ENCODE measurements at places on chromosomes 5 and 9.
A peak's percentile ranks its signal among the peaks of the same experiment; 100 is the strongest.

DNA sequence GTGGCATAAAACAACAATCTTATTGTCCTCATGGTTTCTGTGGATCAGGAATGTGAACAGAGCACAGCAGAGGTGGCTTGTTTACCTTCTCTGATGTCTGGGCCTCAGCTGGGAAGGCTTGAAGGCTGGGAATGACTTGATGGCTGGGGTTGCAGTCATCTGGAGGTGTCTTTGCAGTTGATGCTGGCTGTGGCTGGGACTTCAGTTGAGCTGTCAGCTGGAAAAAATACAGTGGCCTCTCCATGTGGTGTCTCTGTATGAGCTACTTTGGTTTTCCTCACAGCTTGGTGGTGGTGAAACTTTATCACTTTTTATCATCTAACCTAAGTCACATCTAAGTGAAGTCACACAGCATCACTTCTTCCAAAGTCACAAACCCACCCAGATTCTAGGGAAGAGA is 24.7 kb upstream of the STX17 start:
- DNase-seq, result no peak

- no peak for DNase-seq
Measured at GRCh38 chr5:68405026-68405684, 189.6 kb downstream of the PIK3R1 start.

DNA sequence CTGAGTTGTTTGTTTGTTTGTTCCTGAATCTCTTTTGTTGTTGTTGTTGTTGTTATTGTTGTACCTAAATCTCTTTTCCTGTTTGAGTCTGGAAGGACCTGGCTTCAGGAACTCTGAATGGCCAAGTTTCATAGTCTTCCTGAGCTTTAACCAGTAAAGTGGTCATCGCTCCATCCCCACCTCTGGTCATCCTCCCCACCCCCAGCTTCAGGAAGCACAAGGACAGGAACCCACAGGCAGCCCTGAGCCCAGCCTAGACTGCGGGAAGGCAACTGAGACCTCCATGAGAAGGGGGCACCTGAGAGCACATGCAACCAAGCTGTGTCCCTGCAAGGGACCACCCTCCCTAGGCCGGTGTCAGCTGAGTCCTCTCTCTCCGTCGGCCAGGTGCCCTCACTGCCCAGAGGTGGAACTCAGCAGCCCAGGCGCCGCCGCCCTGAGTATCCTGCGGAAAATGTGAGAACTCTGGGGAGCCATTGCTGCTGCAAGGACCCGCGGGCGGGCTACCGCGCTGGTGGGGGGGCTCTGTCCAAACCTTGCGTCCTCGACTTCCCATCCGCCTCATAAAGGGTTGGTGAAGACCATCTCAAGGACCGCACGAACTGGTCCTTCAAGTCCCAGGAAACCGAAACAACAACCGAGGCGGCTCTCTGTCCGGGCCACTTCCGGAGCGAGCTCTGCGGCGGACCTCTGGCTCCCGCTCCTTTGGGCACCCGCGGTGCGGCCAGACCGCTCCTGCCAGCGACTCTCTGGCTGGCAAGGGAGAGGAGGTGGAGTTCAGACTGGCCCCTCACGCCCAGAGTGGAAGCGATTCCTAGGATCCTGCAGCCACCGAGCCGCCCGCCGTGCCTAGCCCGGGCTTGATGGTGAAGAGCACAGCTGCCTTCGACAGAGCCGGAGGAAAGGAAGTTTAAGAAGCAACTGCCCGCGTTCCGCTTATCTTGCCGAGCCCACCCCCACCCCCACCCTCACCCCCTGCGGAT is 4.2 kb downstream of the BARX1 start:
- no peak for DNase-seq

- no peak for DNase-seq
Measured at GRCh38 chr9:72979405-72980100, 26.7 kb upstream of the ALDH1A1 start.

GRCh38 chr5:14110680-14111079 is 32.5 kb upstream of the TRIO start:
- no peak for DNase-seq

DNA sequence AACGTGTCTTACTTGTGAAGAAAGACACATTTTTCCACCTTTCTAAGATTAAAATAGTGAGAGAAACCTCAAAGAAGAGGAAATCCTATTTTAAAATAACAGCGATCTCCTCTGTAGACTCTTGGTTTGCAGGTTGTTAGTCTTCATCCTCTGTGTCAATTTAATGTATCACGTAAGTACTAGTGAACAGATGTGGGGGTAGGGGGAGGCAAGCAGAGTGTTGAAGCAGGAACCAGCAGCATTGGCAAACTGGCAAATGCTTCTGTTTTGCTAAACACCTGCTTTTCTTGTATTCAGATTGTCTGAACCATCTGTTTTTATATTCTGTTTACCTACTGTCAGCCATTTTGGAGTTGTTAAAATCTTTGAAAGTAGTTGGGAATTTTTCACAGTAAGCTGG is 159.3 kb upstream of the TLX3 start:
- DNase-seq, result no peak

- no peak for DNase-seq
Measured at GRCh38 chr5:107253246-107253645, 417.5 kb downstream of the EFNA5 start.

DNA sequence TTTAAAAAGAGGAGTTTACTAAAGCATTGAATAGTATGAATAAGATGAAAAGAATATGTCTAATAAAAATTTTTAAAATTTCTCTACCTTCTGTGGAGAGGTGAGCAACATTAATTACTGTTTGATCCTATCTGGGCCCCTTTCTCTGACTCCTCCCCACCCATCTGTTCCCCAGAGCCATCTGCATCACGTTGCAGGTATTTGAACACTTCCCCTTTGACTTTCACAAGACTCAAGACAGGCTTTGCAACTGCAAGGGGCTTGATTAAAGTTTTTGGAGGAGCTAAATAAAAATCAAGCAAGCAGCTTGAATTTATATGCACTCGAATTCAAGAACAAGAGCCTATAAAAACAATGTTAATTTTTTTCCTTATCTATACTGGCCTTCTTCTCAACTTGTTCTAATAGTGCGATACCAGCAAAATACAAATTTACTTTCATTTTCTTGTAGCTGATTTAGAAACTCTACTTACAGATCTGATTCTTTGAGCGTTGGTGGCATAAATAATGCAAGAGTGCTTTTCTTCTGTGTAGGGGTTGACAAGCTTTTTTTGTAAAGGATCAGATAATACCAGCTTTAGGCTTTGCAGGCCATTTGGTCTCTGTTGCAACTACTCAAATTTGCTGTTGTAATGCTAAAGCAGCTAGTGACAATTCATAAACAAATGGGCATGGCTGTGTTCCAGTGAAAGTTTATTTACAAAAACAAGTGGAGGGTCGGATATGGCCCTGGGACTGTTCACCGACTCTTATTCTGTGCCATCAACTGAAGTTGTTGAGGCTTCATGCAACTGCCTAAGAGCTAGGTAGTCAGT is 21.2 kb downstream of the TXNDC8 start:
- no peak for DNase-seq

DNA sequence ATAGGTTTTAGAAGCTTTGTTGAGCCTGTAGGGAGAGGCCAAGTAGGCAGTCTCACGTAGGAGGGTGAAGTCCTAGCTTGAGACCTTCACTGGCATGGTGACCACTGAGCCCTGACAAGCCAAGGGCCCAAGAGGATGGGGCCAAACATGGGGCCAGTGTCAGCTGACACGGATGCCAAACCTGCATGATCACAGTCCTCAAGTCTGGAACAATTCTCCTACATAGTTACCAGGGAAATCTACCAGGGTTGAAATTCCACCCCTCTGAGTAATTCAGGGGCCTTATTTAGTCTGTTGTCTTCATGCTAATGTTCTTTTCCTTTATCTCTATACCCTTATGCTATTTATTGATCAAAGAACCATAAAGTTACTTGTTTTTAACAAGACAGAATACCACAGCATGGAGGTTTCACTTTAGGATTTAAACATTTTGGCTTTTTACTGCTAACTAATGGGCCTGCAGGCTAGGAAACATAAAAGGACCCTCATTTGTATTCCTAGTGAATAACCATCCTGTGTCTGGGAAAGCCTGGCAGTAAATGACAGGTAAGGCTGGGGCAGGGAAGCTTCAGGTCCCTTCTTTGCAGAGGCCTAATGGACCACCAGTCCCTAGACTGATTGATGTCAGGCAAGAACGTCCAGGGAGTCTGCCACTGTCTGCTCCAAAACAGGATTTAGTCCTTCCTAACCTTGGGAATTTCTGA is 140.8 kb downstream of the FGF1 start:
- no peak for DNase-seq

- DNase-seq, result no peak
Measured at GRCh38 chr5:61371474-61371873, 39.4 kb downstream of the ZSWIM6 start.

GRCh38 chr5:90994796-90995195 is 388.3 kb downstream of the ARRDC3 start:
- no peak for DNase-seq

DNA sequence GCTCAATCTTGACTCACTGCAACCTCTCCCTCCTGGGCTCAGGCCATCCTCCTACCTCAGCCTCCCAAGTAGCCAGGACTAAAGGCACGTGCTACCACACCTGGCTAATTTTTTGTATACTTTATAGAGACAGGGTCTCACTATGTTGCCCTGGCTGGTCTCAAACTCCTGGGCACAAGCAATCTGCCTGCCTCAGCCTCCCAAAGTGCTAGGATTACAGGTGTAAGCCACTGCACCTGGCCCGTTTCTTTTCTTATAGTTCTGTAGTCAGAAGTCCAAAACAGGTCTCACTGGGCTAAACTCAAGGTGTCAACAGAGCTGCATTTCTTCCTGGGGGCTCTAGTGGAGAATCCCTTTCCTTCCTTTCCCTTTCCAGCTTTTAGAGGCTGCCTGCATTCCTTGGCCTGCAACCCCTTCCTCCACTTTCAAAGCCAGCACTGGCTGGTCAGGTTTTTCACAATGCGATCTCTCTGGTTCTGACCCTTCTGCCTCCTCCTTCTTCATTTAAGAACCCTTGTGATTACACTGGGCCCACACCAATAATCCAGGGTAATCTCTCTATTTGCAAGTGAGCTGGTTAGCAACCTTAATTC is 16.3 kb downstream of the IRF1 start:
- no peak for DNase-seq

- DNase-seq, result no peak
Measured at GRCh38 chr9:92414566-92414965, 9.7 kb downstream of the OMD start.

- no peak for DNase-seq
Measured at GRCh38 chr9:13823026-13823425, 490.9 kb downstream of the NFIB start.

DNA sequence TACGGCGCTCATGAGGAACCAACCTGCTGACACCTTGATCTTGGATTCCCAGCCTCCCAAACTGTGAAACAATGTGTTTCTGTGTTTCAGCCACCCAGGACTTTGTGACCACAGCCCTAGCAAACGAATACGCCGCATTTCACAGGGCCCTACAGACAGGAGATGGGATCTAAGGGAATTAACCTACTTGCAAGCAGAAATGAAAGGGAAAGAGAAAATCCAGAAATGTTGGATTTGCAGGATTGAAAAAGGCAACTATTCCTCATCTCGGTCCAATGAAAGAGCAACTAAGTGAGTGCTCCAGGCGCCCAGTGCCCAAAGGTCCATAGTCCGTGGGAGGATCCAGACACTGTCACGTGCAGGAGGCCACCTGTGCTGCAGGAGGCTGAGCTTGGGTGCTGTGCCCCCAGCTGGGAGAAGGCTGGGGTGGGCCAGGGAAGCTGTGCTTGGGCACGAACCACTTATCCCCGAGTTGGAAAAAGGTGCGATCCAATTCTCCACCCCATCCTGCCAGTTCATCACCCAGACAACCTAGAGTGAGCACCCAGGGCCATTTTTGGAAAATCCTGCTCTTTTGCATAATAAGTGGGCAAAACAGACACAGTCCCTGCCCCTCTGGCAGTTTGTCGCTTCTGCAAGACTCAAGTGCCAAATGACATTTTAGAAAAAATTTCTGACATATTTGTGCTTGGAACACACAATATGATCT is 177.9 kb downstream of the C9orf50 start:
- DNase-seq, result no peak

DNA sequence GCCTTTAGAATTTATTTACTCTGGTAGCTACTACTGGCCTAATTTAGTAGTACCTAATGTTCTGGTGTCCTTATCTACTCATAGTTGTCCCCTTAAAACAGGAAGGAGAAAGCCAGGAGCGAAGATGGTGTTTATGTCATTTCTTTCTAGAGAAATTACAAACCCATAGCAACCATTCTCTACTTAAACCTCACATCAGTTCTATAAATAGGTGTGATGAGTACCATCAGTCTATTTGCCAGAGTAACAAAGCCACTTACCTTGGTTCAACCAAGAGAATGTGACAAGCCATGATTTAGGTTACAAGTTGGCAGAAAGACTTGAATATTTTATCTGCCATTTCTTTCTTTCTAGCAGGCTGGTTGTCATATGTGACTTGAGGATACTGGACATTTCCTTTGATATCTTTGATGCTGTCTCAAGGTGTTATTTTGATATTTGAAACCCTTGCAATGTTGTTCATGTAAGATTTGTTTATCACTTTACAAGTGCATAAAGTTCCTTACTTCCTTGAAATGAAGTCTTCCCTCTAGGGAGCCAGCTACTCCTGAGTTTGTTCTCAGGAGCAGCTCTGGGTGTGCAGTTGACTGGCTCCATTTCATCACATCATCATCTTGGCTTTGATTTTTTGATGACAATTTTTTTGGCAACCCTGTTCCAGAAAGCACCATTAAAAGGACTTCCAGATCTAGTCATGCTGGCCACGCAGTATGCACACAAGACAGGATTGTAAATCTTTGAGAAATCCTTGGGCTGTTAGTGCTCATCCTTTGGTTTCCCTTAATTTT is 286.8 kb downstream of the ARHGAP26 start:
- DNase-seq, result no peak

DNA sequence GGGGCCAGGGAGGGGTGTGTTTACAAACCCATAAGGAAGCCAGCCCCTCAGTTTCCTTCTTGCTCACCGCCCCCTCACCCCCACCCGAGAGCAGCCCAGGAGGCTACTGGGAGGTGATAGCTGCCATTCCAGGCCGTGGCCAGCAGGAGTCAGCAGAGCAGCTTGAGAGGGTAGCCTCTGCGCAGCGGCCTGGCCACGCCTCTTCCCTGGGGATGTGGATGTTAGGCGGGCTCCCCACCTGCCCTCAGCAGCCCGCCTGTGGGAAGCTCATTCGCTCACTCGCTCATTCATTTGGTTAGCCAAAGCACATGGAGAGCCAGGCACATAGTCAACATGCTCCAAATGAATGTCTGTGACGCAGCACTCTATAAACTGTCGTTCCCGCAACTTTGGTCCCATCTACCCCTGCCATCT is 6.1 kb upstream of the DPM2 start:
- peak; percentile 65 for DNase-seq

GRCh38 chr9:111759762-111760639 is 34.7 kb downstream of the SHOC1 start:
- DNase-seq, result peak; percentile 2

GRCh38 chr5:180274695-180275094 is 17.2 kb downstream of the MAPK9 start:
- no peak for DNase-seq

- DNase-seq, result no peak
Measured at GRCh38 chr9:89425024-89425805, 72.7 kb downstream of the SEMA4D start.

- no peak for DNase-seq
Measured at GRCh38 chr9:93132946-93133680, 938 bp downstream of the NINJ1 start.

All from stimulated activated CD8-positive, alpha-beta memory T cell treated with anti-CD3 and anti-CD28 coated beads, Interleukin-2, amount 100 ng/mL, for 1 hour (primary cell).